Activated CD8-positive, alpha-beta T cell treated with anti-CD3 and anti-CD28 coated beads for 36 hours (primary cell): ENCODE measurements at places on chromosomes 5 and 9. TPM values are rescaled to one million over a fixed set of nuclear protein-coding genes. Genes with fewer than 3 reads are reported as not detected.

SLC36A2 gene
- not detected for total RNA-seq

GRCh38 chr9:93111371-93112115, 15.5 kb downstream of the CARD19 start:
- DNase-seq, result no peak

- no peak for DNase-seq
Measured at GRCh38 chr5:132291026-132291425, 3.2 kb upstream of the SLC22A4 start.

GRCh38 chr5:35881758-35882157, 25.1 kb downstream of the IL7R start:
- no peak for DNase-seq

- no peak for DNase-seq
Measured at GRCh38 chr9:126809068-126809467, 4.2 kb downstream of the ZBTB43 start.

DNA sequence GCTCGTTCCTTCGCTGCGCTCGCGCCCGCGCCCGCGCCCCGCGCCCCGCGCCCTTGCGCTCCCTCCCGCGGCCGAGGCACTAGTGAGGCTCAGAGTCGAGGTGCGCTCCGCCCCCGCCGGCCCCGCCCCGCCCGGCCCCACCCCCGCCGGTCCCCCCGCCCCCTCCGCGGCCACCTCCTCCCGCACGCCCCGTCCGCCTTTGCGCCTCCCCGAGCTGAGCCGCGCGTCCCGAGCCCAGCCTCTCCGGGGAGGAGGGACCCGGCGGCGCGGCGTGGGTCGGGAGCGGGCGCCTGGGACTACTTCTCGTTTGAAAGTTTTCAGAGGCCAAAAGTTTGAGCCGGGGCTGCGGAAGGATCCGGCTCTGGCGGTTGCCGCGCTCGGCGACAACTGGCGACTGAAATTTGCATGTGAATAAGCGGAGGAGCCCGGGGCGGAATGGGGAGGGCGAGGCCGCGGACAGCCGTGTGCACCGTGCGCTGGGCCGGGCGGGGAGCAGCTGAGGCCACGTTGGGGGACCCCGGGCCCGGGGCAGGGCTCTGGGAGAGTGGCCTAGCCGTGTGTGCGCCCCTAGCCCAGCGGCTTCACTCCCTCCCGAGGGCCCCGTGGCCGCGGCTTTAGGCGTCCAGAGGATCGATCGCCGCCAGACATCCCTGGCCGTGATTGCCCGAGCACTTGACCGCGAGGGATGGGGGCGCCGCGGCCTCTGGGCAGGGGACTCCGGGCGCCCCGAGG, at the start of gene NOTCH1:
TSS of gene NOTCH1 (minus strand) at position 84 of the 732 bp plus-strand sequence. CDS start 262 bp downstream, outside the sequence.
- DNase-seq, result peak; percentile 89

- no peak for DNase-seq
Measured at GRCh38 chr5:8349855-8350254, 480.9 kb downstream of the MTRR start.
